ENCODE measurements at places on chromosomes 3 and 15.
A peak's percentile ranks its signal among the peaks of the same experiment; 100 is the strongest.

GRCh38 chr3:131221731-131222130, 159.8 kb upstream of the NUDT16 start:
- no peak for DNase-seq

DNA sequence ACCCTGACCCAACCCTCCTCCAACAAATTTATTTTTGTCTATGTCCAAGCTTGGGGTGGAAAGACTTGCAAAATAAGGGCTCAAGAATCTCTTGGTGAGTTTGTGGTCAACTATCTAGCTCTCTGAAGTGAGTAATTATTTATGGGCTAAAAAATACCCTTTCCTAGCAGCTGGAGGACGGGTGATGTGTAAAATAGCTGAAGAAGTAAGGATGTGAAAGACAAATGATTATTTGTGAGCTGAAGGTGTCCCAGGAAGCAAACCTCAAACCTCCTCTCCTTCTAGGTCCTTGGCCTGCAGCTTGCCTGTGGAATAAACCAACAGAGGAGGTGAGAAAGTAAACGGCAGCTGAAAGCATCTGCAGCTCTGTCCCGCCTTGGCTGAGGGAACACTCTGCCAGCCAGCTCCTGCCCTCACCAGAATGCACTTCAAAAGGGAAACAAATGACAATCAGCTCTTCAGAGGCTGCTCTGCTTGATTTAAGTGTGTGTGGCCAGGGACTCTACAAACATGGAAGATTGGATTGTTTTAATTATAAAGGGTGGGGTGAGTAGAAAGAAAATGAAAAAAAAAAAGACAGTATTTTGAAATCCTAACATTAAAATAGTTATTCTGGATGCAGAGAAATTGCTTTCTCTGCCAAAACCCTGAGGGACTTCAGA, 60.3 kb downstream of the TM4SF4 start:
- DNase-seq: peak; percentile 62

- peak; percentile 80 for DNase-seq
Measured at GRCh38 chr15:96356494-96357455, 26.3 kb downstream of the NR2F2 start.

- DNase-seq: no peak
Measured at GRCh38 chr3:121592856-121593702, at the start of gene FBXO40. Gene FBXO40, plus strand, starts transcription at chr3:121593379. Its CDS starts 27,197 bp downstream, at chr3:121620576.

GRCh38 chr3:187264021-187264420, 27.5 kb downstream of the MASP1 start:
- no peak for DNase-seq

DNA sequence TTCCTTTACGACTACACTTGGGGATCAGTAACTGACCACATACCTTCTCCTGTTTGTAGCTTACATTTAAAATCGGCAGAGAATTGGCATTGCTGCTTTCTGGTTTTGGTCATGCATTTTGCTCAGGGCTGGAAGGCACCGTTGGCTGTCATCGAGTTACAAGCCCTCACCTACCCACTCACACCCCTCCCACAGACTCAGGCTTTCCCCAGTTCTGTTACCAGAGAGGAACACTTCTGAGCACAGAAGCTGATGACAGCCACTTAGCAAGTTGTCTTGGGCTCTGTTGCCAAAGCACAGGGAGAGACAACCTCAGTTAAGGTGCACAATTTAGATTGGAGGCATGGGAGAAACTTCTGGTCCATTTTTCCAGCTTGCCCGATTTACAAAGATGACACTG, 204.8 kb upstream of the TOPAZ1 start:
- DNase-seq: no peak

GRCh38 chr3:124785973-124786372, 55.7 kb downstream of the UMPS start:
- DNase-seq: no peak

- DNase-seq: no peak
Measured at GRCh38 chr3:30289324-30289723, 317.1 kb upstream of the TGFBR2 start.

DNA sequence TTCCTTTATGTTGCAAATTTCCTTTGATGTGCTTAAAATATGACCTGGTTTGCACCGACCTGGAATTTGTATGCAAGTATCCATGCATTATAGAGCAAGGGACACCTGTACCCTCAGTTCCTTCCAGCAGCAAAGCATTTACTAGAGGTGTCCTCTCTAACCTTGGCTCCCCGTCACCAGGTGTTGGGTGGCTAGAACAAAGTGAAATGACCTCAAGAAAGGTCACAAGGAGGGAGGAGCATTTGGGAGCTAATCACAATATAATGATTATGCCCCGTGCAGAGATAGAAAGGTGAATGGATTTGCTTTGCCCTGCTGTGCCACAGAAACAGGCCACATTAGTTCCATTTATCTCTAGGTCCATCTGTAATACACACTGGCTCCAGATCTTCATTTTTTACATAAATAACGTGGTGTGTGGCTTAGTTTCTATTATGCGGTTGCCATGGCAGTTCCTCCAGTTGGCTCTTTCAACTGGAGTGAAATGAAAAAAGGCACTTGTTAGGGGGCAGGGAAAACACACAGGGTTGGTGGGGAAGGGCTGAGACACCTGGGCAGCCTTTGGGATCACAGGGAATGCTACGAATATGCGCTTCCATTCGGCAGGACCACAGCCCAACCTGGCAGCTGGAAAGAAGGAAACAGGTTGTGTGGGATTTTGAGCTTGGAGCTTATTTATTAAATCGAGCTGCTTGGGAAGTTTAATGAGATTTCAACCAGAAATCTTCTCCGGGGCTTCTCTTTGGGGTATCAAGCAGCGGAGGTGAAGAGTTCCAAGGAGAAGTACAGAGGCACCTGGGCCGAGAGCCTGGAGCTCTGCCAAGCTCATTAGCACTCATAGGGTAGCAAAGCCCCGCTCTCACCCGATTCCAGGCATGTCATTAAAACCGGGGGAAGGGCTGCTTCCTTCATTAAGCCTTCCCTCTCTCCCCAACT, 233.5 kb upstream of the ST8SIA2 start:
- no peak for DNase-seq

- DNase-seq: peak; percentile 82
Measured at GRCh38 chr3:129892857-129893580, 492 bp downstream of the TMCC1 start.

- DNase-seq: no peak
Measured at GRCh38 chr3:10017636-10018292, 8.5 kb upstream of the FANCD2 start.

DNA sequence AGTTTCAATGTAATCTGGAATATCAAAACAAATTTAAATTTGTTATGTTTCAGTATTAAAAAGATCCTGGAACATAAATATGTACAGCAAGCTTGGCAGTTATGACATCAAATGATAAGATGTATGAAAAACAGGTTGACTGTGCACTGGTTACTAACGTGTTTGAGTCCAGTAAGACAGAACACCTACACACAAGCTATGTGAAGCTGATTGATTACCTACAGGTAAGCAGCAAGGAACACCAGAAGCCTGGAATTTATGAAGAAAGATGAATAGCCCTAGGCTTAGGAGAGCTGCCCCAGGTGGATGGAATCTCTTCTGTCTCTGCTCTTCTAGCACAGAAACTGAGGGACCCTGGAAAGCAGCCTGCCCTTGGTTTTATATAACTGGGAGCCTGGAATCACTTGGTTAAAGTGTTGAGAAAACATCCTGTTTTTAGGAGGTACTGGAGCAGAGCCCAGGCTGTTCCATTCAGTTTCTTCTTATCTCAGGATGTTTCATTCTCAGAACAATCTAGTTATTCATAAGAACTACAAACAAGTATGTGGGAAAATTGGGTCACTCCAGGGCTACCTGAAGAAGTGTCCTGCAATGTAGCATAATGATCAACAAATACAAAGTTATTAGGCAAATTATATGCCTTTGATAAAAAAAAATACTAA, 36.3 kb downstream of the SLITRK3 start:
- DNase-seq: no peak

- no peak for DNase-seq
Measured at GRCh38 chr3:151276687-151277042, 1.7 kb downstream of the P2RY14 start.

DNA sequence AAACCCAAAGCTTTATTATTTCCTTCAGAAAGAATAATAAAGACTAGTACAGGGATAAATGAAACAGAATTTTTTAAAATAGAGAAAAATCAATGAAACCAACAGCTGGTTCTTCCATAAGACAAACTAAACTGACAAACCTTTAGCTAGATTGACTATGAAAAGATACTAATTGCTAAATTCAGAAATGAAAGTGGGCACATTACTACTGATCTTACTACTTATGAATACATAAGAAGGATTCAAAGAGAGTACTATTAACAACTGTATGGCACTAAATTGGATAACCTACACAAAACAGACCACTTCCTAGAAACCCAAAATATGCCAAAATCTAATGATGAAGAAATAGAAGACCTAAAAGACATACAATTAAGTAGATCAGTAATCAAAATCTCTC, 278.2 kb downstream of the ISL2 start:
- DNase-seq: no peak

DNA sequence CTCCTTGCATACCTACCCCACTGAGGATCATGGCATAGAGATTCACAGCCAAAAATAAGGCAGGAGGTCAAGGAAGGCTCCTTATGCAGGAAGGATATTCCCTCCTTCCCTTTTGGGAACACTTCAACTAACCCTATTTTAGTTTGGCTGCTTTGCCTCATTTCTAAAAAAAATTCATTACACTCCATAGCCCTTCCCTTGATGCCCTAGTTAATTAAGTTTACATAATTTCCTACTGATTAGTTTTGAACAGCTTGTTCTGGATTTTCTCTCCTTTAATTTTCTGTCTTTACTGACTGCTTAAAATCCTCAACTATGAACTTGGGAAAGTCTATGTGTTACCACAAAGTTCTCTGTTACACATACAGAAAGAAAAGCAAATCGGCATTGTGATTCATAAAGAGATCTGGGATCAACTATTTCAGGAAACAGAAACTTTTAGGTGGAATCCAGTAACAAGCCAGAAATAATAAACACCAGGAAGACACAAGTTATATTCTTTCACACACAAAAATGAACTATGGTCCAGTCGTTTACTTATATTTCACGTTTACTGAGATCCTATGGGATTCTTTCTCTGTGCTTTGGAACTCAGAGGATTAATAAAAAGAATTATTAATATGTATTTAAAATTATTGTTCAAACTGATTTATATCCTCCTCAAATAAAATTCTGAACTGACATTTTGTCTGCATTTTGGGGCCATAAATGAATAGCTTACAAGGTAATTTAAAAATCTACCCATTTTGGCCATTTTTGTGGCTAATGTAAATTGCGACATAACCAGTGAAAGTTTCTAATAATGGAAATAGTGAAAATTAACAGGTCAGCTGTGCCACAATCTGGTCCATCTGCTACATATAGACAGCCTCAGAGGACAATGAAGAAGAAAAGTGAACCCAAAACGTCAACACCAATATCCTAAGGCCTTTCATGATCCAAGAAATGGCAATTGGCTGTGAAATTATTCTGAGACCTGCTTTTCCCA, 113.8 kb downstream of the FRMD5 start:
- no peak for DNase-seq

DNA sequence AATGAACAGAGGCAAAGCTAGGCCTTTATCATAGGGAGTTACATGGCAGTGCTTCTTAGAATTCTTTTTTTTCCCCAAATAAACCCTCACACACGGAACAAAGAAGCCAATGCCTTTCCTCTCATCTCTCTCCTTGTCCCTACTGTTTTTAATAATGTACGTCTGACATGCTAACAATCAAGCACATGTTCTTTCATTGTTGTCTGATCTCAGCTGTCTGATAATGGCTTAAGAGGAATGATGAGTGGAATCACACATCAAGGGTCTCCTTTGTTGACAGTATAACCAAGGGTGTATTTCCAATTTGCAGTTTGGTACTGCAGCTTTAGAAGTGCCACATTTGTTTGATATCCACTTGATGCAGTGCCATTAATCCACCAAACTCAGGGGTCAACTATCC, 34.8 kb upstream of the EPHA3 start:
- no peak for DNase-seq

DNA sequence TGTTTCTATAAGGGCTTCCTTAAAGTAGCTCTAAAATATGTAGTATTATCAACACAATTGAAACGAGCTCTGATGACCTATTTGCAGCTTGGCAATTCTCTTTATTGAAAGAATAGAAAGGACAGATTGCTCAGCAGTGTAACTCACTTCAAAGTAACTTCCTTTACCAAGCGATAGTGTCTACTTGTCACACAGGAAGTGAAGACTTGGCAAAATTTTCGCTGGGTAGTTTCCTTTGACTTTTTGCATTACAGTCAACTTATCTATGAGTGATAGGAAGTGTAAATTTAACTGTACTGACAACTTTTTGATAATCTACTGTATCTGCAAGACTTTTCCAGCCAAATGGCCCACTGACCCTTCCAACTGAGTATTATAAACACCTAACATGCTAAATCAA, 22.8 kb downstream of the SLC9A9 start:
- no peak for DNase-seq

- DNase-seq: no peak
Measured at GRCh38 chr3:168815946-168816345, 720.2 kb upstream of the GOLIM4 start.

DNA sequence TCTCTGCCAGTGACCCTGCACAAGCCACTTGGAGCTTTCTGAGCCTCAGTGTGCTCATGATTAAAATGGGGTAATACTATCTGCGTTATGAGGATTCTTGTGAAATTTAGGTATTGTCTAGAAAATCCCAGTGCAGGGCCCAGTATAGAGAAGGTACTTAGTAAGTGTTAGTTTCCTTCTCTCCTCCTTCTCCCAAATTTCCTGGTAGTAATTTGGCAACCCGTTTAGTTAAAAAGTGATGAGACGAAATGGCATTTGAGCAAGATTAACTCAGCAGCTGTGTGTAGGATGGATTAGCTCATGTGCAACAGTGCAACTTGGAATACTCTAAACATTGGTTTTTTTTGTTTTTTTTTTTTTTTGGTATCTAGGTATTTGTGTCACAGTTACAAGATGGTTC, 84.6 kb downstream of the SLCO3A1 start:
- DNase-seq: no peak

GRCh38 chr3:55143336-55143735, 215.5 kb upstream of the LRTM1 start:
- DNase-seq: no peak

DNA sequence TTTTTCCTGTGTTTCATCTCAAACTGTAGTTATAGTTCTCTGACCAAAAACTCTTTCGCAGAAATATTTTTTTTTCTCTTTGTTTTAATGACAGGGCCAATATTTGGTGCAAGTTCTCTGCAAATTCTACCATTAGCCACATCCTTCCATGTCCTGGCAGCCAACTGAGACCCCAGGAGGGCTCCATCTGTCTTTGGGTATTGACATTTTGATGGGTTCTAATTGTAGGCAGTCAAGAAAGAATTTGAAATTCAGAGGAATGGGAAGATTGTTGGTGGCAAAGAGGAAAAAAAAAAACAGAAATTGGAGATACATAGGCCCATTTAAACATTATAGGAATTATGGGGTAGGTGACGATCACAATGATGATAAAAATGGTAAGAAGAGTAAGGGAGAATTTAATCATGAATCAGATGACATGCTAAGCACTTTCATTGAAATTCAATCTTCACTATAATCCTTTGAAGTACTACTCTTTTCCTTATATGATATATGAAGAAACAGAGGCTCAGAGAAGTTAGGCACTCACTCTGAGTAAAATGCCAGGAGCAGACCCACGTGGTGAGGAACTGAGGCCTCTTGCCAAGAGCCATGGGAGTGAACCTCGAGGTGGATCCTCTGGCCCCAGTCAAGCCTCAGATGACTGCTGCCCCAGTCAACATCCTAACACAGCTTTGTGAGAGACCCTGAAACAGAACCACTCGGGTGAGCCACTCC, 151.4 kb downstream of the PDZRN3 start:
- DNase-seq: no peak

Measured in midbrain (tissue), 1 donor.